ENCODE measurements at places on chromosomes 13 and 19.

GRCh38 chr13:75639454-75639853 lies 3.3 kb downstream of the LMO7 start:
- DNase-seq: no peak

- DNase-seq: no peak
These were observed 557.9 kb downstream of the UQCRFS1 start for GRCh38 chr19:28655054-28655453.

DNA sequence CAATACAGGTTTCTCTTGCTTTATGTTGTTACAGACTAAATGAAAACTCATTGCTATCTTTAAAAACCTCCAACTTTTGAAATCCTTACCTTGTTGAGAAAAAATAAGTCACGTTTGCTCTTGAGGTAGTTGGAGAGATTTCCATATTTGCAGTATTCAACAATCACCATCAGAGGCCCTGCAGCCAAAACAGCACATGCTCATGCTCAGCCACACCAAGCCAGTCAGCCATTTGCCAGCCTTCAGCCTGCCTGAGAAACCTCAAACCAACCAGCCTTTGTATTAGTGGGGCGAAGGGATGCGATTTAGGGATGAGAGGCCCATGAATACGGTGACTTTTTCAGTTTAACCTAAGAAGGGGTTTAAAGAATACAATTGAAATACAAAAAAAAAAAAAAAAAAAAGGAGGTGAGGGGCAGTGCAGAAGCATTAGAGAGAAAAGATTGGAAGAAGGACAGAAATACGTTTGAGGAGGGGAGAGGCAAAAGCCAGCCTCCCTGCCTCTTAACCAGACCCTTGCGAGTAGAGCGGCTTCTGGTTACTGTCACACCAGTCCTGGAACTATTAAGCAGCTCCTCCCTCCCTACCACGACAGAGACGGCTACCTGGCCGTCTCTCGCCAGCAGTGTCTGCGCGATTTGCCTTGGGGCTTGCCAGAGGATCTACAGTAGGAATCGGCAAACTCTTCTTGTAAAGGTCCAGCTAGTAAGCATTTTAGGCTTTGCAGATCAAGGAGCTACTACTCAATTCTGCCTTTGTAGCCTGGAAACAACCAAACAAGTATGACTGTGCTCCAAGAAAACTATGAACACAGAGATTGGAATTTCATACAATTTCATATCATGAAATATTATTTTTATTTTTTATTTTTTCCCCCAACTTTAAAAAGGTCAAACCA lies 167.3 kb downstream of the FLT1 start:
- DNase-seq: no peak

DNA sequence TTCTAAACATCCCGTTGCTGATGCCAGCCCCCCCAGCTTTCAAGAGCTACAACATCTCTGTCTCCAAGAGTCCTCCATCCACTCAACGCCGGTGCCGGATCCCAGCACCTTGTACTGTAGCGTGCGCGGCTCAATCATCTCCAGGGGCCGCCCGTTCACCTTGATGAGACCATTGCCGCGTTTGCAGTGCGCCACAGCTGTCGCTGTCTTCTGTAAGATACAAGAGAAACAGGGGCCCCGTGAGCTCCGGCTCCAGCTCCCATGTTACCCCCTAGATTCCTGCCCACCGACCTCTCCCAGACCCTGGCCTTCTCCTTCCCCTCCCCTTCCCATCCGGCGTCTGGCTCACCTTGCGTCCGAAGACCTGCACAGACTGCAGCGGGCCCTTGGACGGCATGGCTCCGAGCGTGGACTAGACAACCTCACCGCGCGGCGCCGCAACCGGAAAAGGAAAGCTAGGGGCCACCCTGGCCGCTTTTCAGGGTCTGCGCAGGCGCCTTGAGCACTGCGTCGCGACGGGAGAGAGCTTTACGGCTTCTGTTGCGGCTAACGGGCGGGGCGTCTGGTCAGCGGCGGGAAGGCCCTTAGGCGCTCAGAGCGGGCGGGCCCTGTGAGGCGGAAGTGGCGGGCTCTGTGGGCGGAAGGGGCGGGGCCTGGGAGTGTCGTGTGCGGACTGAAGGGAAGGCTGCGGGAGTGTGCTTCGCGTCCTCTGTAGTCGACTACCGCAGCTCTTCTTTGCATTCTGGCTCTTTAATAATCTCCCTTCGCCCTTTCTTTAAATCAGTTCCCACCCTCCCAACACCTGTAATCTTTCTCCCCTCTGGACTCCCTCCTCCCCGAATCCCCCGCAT lies at the start of gene RPS16:
TSS of gene RPS16 (minus strand) at position 451 of the 851 bp plus-strand sequence. CDS start at position 397, 54 bp downstream.
- DNase-seq: peak; percentile 99

GRCh38 chr19:45822716-45823115 lies 7.6 kb upstream of the RSPH6A start:
- DNase-seq: no peak

DNA sequence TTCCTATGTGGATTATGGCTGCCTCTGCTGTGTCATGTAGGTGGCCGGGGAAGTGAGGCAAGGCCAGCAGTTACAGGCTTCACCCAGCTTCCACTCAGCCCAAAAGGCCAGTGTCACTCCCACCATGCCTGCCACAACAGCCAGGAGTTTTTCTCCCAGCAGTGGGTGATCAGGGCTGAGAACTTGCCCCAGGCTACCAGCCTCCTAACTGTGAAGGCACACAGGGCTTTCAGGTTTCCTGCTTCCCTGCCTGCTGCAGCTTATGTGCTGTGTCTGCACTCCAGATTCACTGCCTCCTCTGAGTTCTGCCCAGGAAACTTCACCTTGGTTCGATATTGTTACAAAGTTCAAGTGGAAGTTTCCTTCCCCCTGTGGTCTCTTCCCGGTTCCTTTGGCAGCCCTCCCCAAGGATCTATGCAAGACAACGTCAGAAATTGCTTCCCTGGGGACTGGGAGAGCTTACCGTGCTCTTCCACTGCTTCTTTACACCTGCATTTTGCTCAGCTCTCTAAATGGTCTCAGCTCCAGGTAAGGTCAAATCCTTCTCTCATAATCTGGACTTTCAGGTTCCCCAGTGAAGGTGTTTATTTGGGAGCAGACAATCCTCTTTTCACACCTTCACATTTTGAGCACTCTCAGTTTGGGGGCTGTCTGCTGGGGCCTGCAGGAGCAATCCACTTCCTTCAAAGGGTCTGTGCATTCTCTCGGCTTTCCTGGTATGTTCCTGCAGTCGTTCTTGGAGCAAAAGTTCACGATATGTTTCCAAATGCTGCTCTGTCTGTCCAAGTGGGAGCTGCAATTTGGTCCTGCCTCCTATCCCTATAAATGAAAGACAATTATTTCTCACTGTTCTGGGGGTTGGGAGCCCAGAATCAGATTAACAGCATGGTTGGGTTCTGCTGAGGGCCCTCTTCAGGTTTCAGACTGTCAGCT lies 1730.1 kb upstream of the PRR20A start:
- no peak for DNase-seq

GRCh38 chr19:30071871-30072270 lies 129.8 kb downstream of the URI1 start:
- DNase-seq: no peak

DNA sequence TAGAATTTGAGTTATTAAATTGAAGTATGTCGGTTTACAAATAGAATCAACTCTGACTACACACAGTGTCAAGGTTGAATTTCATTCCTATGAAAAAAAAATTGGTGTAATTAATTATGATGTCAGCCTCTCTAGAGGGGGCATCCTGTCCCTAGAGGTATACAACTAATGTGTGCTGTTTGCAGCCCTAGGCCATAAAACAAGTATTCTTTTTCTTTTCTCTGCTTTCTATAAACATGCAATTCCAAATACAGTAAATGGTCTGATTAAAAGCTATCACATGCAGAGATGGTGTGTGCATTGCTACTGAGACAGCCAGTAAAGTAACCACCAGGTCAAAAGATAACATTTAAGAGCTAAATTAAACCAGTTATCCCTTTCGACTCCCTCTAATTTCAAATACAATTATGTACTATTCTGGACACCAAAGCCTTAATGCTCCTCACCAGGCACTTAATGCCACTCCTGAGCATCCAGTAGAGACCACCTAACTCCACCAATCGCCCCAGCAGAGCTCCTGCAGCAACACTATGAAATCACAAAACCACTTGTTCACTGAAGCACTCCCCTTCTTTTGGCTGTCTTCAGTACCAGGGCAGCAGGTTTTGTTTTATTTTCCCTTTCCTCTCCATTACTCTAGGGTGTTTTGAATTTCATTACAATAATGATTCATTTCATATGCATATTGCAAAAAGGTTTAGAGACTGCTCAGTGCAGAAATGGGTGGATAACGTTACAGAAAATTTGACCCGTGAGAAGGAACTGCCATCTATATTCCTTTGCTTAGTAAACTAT lies 426.9 kb downstream of the PCDH9 start:
- DNase-seq: no peak

DNA sequence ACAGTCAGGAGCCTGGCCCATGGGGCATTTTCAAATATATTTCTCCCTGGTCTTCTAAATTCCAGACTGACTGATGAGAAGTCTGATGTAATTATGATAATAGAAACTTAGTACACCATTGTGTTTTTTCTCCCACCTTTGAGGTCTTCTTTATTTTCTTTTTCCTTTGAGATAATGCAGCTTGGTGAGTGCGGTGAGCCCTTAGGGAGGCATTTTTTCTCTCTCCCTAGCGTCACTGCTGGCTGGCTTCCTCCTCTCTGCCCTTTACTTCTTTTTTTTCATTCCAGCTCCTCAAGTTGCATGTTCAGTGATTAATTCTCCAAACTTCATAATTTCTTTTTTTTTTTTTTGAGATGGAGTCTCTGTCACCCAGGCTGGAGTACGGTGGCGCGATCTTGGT lies 12.8 kb upstream of the CDC42EP5 start:
- DNase-seq: no peak

GRCh38 chr19:3345850-3346460 lies 20.4 kb upstream of the NFIC start:
- DNase-seq: no peak

DNA sequence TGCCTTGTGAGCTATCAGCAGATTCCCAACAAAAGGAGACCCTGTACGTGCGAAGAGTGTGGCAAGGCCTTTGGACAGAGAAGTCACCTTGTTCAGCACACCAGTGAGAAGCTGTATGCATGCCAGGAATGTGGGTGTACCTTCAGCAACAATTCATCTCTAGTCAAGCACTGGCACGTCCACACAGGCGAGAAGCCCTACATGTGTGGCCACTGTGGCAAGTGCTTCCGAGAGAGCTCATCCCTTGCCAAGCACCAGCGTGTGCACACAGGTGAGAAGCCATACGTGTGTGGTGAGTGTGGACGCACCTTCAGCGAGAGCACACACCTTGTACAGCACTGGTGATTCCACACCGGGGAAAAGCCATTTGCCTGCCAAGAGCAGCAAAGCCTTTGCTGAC lies 7.6 kb upstream of the ZSCAN22 start:
- DNase-seq: no peak

Measured in CD4-positive, alpha-beta T cell treated with Interleukin-4 for 4 hours (primary cell).